ENCODE measurements at places on chromosomes 13 and 19.

- no peak for DNase-seq
These were observed 26.6 kb downstream of the NCAN start for GRCh38 chr19:19238126-19238894.

- DNase-seq: peak; percentile 61
These were observed 61.4 kb downstream of the CCNE1 start for GRCh38 chr19:29873024-29873800.

GRCh38 chr13:107078229-107078765 is 510.4 kb upstream of the ARGLU1 start:
- DNase-seq: no peak

- no peak for DNase-seq
These were observed 14.5 kb upstream of the ATP11A start for GRCh38 chr13:112675366-112675756.

DNA sequence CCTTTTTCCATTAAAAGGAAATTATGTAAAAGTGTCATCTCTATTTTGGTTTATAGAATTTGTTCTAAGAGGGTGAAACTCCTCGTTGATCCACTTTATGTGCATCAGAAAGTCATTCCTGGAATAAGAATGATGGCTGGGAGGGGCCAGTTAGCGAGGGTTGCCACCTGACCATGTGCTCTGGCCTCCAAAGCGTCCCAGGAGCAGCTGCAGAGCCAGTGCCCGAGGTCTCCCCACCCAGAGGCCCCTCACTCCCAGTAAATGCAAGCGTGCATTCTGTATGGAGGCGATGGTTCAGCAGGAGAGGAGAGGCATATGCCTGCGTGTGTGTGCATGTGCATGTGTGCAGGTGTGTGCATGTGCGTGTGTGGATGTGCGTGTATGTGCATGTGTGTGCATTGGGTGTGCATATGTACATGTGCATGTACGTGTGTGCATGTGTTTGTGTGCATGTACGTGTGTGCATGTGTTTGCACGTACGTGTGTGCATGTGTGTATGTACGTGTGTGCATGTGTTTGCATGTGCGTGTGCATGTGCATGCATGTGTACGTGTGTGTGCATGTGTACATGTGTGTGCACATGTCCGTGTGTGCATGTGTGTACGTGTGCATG is 345.8 kb downstream of the TEX29 start:
- no peak for DNase-seq

- no peak for DNase-seq
These were observed 1.1 kb downstream of the CD79A start for GRCh38 chr19:41877916-41878905.

- no peak for DNase-seq
These were observed 51.4 kb upstream of the SGCG start for GRCh38 chr13:23129331-23129730.

DNA sequence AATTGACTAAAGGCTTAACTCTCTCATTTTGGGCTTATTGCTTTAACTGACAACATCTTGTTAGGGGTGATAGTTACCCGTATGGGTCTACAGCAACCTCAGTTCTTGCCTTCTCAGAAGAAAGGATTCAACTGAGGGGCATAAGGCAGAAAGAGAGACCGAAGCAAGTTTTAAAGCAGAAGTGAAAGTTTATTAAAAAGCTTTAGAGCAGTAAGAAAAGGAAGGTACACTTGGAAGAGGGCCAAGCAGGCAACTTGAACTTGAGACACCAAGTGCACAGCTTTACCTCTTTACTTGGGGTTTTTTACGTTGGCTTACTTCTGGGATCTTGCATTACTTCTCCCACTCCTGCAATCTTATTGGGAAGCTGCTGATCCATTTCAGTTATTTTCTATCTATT is 246.9 kb upstream of the PRR20A start:
- no peak for DNase-seq

DNA sequence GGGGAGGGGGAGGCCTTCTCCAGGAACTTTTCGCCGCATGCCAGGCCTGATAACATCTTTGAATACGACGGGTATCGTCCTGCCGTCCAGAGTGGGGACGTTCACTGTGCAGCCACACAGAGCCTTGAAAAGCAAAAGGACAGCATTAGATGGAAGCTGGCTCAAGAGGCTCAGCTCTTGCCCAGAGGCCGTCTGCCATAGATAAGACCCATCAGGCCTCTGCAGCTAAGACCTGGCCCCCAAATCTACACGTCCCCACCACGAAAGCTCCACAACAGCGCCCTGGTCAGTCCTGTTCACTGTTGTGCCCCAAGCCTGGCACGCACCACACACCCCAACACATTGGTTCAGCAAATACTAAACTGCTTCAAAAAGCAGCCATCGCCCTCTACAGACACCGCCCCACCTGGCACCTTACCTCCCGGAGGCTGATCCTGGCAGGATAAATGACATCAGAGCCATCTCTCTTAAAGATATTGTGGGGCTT is 2.1 kb downstream of the DNAJB1 start:
- no peak for DNase-seq

GRCh38 chr13:95153647-95154412 is 147.4 kb downstream of the ABCC4 start:
- no peak for DNase-seq

- no peak for DNase-seq
These were observed 178.9 kb downstream of the UGGT2 start for GRCh38 chr13:95874286-95874685.

- no peak for DNase-seq
These were observed 5.9 kb upstream of the ARGLU1 start for GRCh38 chr13:106573868-106574267.

DNA sequence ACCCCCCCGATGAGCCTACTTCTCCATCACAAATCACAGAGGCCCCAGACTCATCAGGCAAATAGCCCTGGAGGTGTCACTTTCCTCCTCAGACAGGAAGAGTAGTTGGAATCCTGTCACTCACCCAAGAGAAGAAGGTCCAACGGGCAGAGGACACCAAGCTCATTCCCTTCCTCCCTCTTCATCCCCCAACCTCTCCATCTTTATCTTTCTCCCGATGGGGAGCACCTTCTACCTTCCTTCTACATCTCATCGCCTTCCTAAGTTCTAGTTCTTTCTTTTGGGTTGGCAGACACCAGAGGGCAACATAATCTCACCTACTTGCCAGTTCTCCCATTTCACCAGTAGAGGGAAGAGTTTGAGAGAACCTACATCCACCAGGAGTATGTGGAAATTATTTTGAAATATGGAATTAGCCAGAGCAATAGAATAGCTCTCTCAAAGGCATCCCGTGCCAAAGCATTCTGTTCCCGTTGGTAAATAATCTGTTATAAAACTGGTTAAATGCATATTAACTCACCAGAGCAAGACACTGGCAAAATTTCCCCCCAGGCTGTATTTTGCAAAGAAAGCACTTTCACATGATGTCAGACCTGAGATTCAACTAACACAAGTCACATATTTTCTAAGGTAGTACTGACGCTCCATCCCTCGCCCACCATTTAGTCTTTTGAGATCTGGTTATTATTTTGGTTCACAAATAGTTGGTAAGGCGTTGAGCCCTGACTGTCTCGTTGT is 55.0 kb downstream of the ZIC5 start:
- DNase-seq: no peak

DNA sequence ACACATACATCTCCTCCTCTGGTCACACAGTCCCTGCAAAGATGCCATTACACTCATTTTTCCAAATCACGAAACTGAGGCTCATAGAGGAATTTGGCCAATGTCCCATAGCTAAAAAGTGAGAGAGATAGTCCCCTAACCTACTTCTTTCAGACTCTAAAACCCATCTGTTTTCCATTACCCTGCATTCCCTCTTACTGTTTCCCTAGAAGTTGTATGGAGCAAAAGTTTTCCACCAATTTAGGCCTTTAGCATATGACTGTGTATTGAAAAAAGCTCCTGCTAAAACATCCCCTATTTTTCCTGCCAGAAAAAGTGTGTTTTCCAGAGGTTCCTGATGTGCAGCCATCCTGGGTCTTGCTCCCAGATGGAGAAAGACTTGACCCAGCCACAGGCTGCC is 16.3 kb downstream of the SERP2 start:
- no peak for DNase-seq

DNA sequence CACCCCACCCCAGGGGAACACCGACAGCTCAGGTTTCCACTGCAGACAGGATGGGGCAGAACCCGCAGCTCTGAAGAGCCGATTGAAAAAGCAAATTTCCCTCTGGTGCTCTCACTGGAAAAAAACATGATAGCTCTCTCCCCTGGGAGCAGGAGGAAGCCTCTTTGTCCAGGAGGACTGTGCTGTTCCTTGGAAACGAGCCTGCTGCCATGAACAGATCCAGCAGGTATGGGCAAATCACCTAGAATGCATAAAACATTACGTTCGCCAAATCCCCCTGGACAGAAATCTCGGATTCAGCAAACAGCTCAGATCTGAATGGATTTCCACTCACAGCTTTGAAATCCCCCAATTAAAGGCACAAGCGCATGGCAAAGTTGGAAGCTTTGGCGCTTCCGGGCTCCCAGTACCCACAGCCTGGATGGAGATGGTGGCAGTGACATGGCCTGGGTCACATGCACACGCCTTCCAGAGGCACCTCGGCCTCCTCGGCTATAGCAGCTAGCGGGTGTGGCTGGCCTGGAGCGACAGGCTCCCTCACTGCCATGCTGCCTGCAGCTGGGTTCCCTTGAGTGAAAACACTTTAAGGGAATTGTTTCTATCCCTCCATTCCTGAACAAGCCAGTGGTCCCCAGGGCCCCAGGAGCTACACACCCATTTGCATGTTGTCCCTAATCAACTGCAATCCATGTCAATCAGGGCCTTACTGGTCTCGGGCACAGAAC is 59.1 kb downstream of the CEBPG start:
- DNase-seq: no peak

- DNase-seq: no peak
These were observed 2.5 kb downstream of the RAB4B start for GRCh38 chr19:40780582-40780981.

DNA sequence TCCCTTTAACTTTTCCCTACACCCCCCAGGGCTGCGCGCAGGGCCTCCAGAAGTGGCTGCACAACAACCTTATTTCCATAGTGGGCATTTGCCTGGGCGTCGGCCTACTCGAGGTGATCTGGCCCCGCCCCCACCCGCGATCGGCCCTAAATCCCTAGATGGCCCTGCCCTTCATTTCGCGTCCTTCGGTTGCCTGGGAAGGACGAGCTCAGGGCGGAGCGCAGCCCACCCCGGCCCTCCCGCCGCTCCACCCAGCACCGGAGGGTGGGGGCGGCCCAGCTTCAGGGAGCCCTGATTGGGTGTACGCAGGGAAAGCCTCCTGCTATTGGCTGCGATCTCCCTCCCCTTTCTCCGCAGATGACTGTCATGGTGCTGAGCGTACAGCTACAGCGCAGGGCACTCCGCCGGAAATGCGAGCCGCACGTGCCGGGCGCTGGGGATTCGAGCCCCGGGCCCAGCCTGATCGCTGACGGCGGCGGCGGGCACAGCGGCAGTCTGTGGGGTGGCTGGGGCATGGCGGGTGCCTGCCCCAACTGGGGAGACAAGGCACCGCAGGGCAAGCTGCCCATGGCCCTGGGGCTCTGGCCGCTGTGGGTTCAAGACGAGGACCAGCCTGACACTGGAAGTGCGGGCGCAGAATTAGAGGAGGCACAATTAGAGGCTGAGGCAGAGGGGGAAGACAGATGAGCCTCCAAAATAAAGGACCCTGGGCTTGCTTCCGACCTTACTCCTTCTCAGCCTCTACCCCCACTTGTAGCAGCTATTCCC is 4.3 kb downstream of the CD37 start:
- no peak for DNase-seq

- no peak for DNase-seq
These were observed 3.7 kb upstream of the GP6 start for GRCh38 chr19:55041627-55042343.

DNA sequence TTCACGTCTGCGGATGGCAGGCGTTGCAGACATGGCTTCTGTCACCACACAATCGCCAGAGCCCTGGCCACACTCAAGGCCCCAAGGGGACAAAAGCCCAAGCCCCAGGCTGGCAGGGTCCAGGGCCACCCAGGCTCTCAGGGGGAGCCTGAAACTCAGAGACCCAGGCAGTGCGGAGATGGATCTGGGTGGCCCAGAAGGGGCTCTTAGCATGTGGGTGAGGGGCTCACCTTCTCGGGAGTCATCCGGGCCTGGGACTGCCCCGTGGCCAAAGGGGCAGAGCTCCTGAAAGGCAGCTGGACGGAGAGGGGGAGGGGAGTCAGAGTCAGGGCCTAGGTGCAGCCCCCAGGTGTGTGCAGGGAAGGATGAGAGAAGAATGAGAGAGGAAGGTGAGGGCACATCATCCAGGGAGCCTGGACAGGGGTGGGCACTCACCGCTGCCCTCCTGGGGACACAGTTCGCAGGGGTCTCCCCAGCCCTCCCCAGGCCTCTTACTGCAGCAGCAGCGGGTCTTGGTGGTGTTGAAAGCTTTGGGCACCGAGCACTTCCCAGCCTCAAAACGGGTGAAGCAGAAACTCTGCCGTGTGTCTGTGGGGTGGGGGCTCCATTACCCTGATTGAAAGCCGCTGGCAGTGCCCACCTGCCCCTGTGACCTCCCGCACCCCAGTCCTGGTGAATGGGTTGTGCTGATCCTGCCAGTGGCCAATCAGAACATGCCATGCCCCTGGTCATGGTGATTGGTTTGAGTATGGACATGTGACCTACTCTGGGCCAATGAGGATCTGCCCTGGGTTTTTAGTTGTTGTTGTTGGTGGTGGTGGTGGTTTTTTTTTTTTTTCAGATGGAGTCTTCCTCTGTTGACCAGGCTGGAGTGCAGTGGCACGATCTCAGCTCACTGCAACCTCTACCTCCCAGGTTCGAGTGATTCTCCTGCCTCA is 37.4 kb downstream of the CCL25 start:
- no peak for DNase-seq

- DNase-seq: peak; percentile 10
These were observed 20.8 kb downstream of the LAIR2 start for GRCh38 chr19:54523403-54523802.

DNA sequence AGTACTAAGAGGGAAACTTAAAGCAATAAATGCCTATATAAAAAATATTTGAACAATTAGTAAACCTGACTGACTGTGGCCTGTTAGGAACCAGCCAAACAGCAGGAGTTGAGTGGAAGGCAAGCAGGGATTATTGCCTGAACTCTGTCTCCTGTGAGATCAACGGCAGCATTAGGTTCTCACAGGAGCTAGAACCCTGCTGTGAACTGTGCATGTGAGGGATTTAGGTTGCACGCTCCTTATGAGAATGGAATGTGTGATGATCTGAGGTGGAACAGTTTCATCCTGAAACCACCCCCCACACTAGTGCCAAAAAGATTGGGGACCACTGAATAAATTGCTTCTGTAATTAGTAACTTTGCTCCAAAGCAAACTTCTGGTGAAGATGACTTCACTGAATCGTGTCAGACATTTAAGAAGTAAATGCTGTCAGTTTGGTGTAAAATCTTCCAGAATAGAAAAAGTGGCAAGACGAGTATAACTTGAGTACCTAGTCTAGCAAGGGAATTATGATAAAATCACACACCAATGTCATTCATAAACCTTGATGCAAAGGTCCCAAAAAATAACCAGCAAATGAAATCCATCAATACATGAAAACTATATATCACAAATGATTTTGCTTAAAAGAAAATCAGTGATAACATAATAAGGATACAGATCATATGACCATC is 53.8 kb downstream of the SLC6A16 start:
- DNase-seq: no peak

- DNase-seq: no peak
These were observed 12.8 kb upstream of the MAP2K2 start for GRCh38 chr19:4136680-4137088.

GRCh38 chr13:110815471-110816204 is 99.2 kb downstream of the ANKRD10 start:
- DNase-seq: no peak

- no peak for DNase-seq
These were observed 104.2 kb upstream of the IPO5 start for GRCh38 chr13:97849305-97849704.

GRCh38 chr19:33734913-33735312 is 61.8 kb upstream of the KCTD15 start:
- DNase-seq: no peak

All from stimulated activated CD4-positive, alpha-beta T cell treated with anti-CD3 and anti-CD28 coated beads, Interleukin-1b, Interleukin-23, amount 100 ng/mL, for 24 hours (primary cell).